NCI-H2081 (cell line): ENCODE measurements at places on chromosomes 6 and 20.

DNA sequence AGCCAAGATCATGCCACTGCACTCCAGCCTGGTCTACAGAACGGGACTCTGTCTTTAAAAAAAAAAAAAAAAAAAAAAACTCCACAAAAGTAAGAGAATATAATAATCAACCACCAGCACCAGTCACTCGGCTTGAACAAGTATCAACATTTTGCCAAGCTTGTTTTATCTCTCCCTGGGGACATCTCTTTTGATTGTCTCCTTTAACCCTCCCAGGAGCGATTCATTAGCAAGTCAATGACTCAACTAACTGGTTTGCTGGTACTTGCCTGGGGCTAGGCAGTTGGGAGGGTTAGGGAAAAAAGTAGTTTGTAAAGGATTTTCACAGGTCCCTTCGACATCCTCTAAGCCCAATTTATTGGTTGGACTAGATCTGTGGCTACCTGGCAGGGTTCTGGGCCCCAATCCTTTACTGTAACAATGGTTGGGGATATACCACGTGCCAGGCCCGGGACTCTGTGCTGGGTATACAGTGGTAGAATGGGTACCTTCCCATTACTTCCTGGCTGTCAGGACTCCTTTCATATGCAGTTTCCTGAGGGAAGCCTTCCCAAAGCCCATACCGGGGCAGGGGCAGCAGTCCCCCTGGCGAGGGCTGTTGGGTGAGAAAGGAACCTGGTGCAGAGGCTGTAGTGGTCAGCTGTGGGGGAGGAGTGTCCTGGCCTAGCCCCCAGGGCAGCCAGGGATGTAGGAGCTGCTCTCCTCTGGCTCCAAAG, 12.2 kb downstream of the TGIF2 start:
- peak; percentile 28 for DNase-seq

DNA sequence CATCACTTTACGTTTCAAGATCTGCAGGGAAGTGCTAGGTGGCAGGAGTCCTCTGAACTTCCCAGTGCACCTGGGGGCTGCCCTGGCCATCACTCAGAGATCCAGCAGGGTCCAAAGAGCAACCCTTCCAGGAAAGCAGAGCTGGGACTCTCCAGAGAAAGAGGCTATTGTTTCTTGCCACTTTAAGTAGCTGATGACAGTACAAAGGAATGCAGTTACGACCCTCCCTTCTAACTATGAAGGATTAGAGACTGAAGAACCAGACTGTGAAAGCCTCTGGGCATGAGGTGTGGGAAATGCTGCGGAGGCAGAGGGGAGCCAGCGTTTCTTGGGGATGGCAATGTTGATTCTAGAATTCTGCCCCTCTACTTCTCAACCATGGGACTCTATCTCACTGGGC, 189.1 kb upstream of the SUPT3H start:
- no peak for DNase-seq

- peak; percentile 57 for DNase-seq
These were observed 806 bp downstream of the LEMD2 start for GRCh38 chr6:33787954-33788693.

DNA sequence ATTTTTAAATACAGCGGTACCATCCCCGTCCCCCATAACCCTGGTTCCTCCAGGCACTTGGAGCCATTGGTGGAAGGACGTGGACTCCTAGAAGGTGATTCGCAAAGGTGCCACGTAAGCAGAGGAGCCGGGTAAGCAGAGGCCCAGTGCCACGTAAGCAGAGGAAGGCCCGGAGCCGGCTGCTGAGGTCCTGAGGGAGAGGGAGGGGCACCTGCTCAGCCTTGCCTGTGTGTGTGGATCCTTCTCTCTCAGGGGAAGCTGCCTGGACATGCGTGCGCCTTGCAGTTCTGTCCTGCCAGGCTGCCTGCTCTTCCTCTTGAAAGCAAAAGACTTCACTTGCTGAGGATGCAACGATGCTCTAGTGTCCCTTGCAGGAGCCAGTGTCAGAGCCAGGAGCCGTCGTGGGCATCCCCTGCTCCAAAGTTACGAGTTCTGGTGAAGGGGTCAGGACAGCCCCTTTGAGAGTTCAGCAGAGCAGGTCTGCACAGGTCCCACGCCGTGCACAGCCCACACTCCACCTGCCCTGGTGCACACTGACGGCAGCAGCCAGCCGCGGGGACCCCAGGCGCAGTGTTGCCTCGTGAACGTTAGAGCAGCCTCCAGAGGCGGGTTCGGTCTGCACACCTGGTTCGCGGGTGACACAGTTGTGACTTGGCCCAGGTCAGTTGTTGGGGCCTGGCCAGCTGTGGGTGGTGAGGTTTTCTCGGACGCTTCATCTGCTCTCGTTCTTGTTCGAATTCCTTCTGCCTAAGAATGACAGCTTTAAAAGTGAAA, 1.9 kb upstream of the NKAIN4 start:
- DNase-seq, result no peak

- no peak for DNase-seq
These were observed 180.3 kb upstream of the ZNF217 start for GRCh38 chr20:53773792-53774401.

DNA sequence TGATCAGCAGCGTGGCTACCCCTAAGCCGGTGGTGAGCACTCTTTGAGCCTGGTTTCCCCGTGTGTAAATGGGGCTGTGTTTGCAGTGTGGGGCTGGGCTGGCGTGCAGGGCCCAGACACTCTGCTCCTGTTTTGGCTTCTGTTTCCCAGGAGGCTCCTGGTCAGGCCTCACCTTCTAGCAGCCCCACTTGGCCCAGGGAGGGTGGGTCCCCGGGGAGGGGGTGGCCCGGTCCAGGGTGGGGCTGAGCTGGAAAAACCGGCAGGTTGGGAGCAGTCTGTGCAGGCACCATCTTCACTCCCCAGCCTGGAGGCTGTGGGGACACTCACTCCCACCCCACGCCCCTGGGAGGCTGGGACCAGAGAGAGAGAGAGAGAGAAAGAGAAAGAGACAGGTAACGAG, 25.3 kb downstream of the CEBPB start:
- no peak for DNase-seq
